Gastrocnemius medialis (tissue), 4 donors: ENCODE measurements at places on chromosomes 3 and 15. TPM values are rescaled to one million over a fixed set of nuclear protein-coding genes. Genes with fewer than 3 reads are reported as not detected.

DNA sequence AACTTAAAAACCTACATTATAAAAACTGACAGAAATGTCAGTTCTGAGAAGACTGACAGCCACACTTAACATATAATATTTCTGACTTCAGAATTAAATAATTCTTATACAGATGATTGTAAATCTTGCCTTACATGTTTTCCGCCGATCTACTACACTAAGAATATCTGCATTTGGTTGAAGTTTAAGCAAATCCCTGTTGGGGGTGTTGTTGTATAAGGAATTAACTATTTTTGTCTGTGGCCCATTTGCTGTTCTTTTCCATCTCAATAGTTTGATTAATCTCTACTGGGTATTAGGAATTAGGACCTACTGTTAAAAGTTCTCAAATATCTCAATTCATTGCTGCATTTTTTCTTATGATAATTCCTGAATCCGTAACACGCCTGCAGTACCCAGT, 838.3 kb upstream of the ROBO1 start:
- H3K4me3 ChIP-seq, result no peak overlapping the region
- H3K4me1 ChIP-seq, result no peaks in the 10 kb centered on the region
- H3K27ac ChIP-seq, result no peak overlapping the region
- no peaks in the 10 kb centered on the region for H3K36me3 ChIP-seq

- H3K36me3 ChIP-seq, result no peaks in the 10 kb centered on the region
- DNase-seq, result no peak
- peaks cover 8% of the 10 kb centered on the region for H3K4me1 ChIP-seq
- H3K4me3 ChIP-seq, result no peak overlapping the region
Measured at GRCh38 chr15:98778263-98778959, 130.1 kb downstream of the IGF1R start.

Gene TLR9
- 0.07 TPM for total RNA-seq

- no peaks in the 10 kb centered on the region for H3K27me3 ChIP-seq
- no peak for DNase-seq
- H3K36me3 ChIP-seq, result no peaks in the 10 kb centered on the region
Measured at GRCh38 chr15:64828985-64829384, 3.5 kb upstream of the PIF1 start.

GRCh38 chr15:42036112-42036905, 15.5 kb upstream of the PLA2G4E start:
- H3K27ac ChIP-seq, result no peak overlapping the region
- peaks cover 22% of the 10 kb centered on the region for H3K4me1 ChIP-seq
- H3K4me3 ChIP-seq, result no peak overlapping the region
- DNase-seq, result no peak
- H3K36me3 ChIP-seq, result no peaks in the 10 kb centered on the region
- H3K27me3 ChIP-seq, result no peaks in the 10 kb centered on the region

GRCh38 chr3:43797794-43798193, 107.1 kb downstream of the ABHD5 start:
- no peaks in the 10 kb centered on the region for H3K36me3 ChIP-seq
- H3K4me3 ChIP-seq, result no peak overlapping the region
- H3K27me3 ChIP-seq, result no peaks in the 10 kb centered on the region
- no peak for DNase-seq
- no peak overlapping the region for H3K27ac ChIP-seq
- H3K4me1 ChIP-seq, result no peaks in the 10 kb centered on the region

Gene CELF6
- total RNA-seq, result 0.13 TPM

DNA sequence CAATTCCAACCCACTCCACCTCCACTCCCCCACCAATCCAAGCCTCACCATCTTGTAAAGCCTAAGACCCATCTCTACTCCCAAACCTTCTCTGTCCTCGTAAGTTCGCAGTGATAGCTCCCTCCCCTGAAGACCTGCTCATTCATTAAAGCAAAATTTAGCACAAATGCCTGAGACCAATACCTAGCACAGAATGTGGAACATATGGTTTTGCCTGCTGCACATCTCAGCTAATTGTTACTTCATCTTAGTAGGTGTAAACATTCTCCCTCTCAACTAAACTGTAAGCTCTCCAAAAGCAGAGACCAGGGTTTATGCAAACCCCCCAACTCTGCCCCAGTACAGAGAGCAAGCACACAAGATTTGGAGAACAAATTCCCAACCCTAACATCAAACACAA, 20.5 kb downstream of the DCLK3 start:
- H3K27ac ChIP-seq, result no peak overlapping the region
- no peak overlapping the region for H3K4me3 ChIP-seq
- H3K4me1 ChIP-seq, result no peaks in the 10 kb centered on the region
- no peaks in the 10 kb centered on the region for H3K36me3 ChIP-seq
- no peak for DNase-seq

- no peaks in the 10 kb centered on the region for H3K36me3 ChIP-seq
- DNase-seq, result no peak
- H3K27me3 ChIP-seq, result no peaks in the 10 kb centered on the region
- H3K27ac ChIP-seq, result no peak overlapping the region
Measured at GRCh38 chr3:46395210-46395661, 11.6 kb downstream of the CCR5AS start.

GRCh38 chr3:157404381-157404780, 32.3 kb upstream of the PTX3 start:
- no peaks in the 10 kb centered on the region for H3K36me3 ChIP-seq
- no peak overlapping the region for H3K27ac ChIP-seq
- H3K27me3 ChIP-seq, result no peaks in the 10 kb centered on the region
- no peak overlapping the region for H3K4me3 ChIP-seq
- no peak for DNase-seq

- peaks cover 9% of the 10 kb centered on the region for H3K36me3 ChIP-seq
- DNase-seq, result no peak
- no peaks in the 10 kb centered on the region for H3K4me1 ChIP-seq
- H3K4me3 ChIP-seq, result no peak overlapping the region
- H3K27ac ChIP-seq, result no peak overlapping the region
Measured at GRCh38 chr15:52069559-52069958, 43.0 kb downstream of the BCL2L10 start.

Gene FAM81A
- 0.07 TPM for total RNA-seq

DNA sequence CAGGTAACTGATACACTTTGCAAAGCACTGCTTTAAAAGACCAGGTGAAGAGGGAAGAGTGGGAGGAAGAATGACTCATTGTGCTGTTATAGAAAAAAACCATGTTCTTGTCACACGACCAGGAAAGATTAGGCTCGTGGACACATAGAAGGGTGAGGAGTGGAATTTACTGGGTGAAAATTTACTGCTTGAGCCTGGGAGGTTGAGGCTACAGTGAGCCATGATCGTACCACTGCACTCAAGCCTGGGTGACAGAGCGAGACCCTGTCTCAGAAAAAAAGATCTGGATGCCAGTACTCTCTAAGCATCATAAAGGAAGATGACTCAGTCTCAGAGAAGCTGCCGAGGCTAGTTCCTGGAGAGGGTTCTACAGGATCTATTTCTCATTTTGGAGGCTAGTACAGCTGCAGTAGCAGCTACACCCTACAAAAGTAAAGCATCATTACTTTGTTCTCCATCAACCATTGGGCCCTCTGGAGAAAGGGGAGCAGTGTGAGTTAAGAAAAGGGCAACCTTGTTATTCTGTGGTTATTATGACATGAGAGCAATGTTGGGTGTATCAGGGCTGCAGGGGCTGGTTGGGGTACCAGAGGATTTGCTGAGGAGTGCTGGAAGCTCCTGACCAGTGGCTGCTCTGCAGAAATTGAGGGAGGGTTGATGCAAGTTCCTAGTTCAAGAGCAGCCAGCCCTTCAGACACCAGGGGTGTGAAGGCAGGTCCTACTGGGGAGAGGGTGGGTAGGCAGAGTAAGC, 75.4 kb downstream of the CMTM8 start:
- no peak for DNase-seq
- H3K27me3 ChIP-seq, result no peaks in the 10 kb centered on the region
- no peak overlapping the region for H3K4me3 ChIP-seq
- H3K4me1 ChIP-seq, result no peaks in the 10 kb centered on the region

- peaks cover 16% of the 10 kb centered on the region for H3K36me3 ChIP-seq
- peak within 1 kb of the TSS; percentile 78 for H3K4me3 ChIP-seq
- no peaks in the 10 kb centered on the region for H3K27me3 ChIP-seq
- peaks cover 18% of the 10 kb centered on the region for H3K4me1 ChIP-seq
Measured at GRCh38 chr3:49339941-49340800, at the start of gene USP4. TSS of gene USP4 (minus strand) at chr3:49340053. CDS start at chr3:49340024, 29 bp downstream.

Gene CPB1
- total RNA-seq, result 0.76 TPM

- peaks cover 6% of the 10 kb centered on the region for H3K4me1 ChIP-seq
- H3K4me3 ChIP-seq, result no peak overlapping the region
- no peak for DNase-seq
- no peaks in the 10 kb centered on the region for H3K36me3 ChIP-seq
- no peaks in the 10 kb centered on the region for H3K27me3 ChIP-seq
Measured at GRCh38 chr3:26438325-26438940, 184.1 kb upstream of the LRRC3B start.

DNA sequence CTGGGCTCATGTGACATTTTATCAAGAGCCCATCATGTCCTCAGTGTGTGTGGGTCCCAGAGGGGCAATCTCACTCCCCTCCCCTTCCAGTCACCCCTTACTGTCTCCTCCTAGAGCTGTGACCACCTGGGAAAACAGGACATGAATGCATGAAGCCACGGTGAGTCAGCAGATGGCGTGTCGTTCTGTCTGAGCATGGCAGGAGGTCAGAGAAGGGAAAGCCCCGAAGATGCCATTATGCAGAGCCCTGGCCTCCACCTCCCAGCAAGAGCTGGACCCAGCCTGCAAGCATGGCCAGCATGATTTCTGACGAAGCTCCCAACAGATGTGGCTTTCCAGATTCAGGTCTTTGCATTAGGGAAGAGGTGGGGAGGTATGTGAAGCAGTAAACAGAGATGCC, 118.5 kb downstream of the TLE3 start:
- H3K27me3 ChIP-seq, result no peaks in the 10 kb centered on the region
- no peak for DNase-seq
- H3K4me1 ChIP-seq, result no peaks in the 10 kb centered on the region
- H3K27ac ChIP-seq, result no peak overlapping the region

Gene PLAAT1
- 18.7 TPM for total RNA-seq

Gene RTP1
- total RNA-seq, result not detected

DNA sequence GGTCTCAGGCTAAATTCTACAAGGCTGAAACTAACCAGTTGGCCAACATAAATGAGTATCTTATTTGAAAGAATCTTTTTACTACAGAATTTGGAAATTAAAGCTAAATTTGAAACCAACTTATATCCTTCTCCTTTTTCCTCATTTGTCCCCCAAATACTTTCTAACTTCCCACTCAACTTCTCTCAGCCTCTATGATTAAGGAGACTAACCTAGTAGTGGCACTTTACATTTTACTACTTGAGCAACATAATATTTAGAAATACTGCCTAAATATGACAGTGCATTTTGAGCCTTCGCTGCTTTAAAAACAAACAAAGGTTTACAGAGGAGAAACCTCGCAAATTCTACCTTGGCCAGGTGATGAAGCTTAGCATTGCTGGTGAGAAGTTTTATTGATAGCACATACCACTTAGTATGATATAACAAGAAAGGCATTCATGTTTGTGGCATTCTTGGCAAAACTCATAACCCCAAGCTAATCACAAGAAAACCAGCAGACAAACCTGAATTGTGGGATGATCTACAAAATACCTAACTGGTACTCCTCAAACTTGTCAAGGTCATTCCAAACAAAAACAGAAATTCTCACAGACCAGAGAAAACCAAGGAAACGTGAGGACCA, 432.1 kb upstream of the CFAP20DC start:
- DNase-seq, result no peak
- no peaks in the 10 kb centered on the region for H3K4me1 ChIP-seq
- H3K36me3 ChIP-seq, result no peaks in the 10 kb centered on the region
- H3K4me3 ChIP-seq, result no peak overlapping the region
- peaks cover 4% of the 10 kb centered on the region for H3K27me3 ChIP-seq

GRCh38 chr3:159499031-159499793, 489.4 kb upstream of the IL12A start:
- H3K4me1 ChIP-seq, result no peaks in the 10 kb centered on the region
- no peak for DNase-seq
- no peaks in the 10 kb centered on the region for H3K27me3 ChIP-seq
- no peak overlapping the region for H3K27ac ChIP-seq
- H3K4me3 ChIP-seq, result no peak overlapping the region

DNA sequence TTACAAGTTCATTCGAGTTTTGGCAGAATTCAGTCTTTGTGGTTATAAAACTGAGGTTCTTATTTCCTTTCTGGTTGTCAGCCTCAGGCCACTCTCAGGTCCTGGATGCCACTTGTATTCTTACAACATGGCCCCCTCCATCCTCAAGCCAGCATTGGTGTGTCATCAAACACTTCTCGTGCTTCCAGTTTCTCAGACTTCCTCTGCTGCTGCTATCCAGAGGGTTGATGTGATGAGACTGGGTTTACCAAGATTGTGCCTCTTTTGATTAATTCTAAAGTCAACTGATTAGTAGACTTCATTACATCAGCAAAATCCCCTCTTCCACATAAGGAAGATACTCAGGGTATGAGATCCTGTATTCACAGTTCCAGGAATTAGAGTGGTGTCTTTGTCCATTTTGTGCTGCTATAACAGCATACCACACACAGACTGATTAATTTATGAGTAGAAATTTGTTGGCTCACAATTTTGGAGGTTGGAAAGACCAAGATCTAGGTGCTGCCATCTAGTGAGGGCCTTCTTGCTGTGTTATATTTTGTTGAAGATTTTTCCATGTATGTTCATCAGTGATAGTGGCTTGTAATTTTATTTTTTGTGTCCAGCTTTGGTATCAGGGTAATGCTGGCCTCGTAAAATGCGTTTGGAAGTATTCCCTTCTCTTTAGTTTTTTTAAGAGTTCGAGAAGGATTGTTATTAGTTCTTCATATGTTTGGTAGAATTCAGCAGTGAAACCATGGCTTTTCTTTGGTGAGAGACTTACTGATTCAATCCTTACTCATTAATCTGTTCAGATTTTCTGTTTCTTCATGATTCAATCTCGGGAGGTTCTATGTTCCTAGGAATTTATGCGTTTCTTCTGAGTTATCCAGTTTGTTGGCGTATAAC, 11.1 kb downstream of the LRCH3 start:
- no peaks in the 10 kb centered on the region for H3K27me3 ChIP-seq
- H3K4me1 ChIP-seq, result peaks cover 24% of the 10 kb centered on the region
- H3K27ac ChIP-seq, result no peak overlapping the region
- H3K36me3 ChIP-seq, result no peaks in the 10 kb centered on the region
- H3K4me3 ChIP-seq, result no peak overlapping the region
- DNase-seq, result no peak

GRCh38 chr15:85545752-85546151, 165.3 kb downstream of the AKAP13 start:
- peak overlapping the region; percentile 37 for H3K27ac ChIP-seq
- no peak overlapping the region for H3K4me3 ChIP-seq
- no peak for DNase-seq

- H3K4me1 ChIP-seq, result peaks cover 57% of the 10 kb centered on the region
- peak overlapping the region; percentile 21 for H3K4me3 ChIP-seq
- no peaks in the 10 kb centered on the region for H3K36me3 ChIP-seq
- DNase-seq, result no peak
Measured at GRCh38 chr3:100120012-100120411, 5.7 kb upstream of the FILIP1L start.

GRCh38 chr3:151479452-151479851, 18.6 kb upstream of the IGSF10 start:
- H3K36me3 ChIP-seq, result no peaks in the 10 kb centered on the region
- H3K27ac ChIP-seq, result no peak overlapping the region
- H3K4me1 ChIP-seq, result peaks cover 10% of the 10 kb centered on the region
- no peak for DNase-seq
- H3K27me3 ChIP-seq, result no peaks in the 10 kb centered on the region

Gene CLSTN2
- 3.6 TPM for total RNA-seq
